Kidney epithelial cell (primary cell): ENCODE measurements at places on chromosomes 6 and 20. TPM values are rescaled to one million over a fixed set of nuclear protein-coding genes. Genes with fewer than 3 reads are reported as not detected.
A peak's percentile ranks its signal among the peaks of the same experiment; 100 is the strongest.

- no peak for DNase-seq
Measured at GRCh38 chr6:121857551-121857950, 422.1 kb downstream of the GJA1 start.

Gene NOX3
- 0.17 TPM in 1 of 2 replicates, not detected in the other for total RNA-seq

Gene EMILIN3
- total RNA-seq, result 0.42 and 0.62 TPM in 2 replicates

- DNase-seq, result no peak
Measured at GRCh38 chr6:151352410-151353396, 38.7 kb downstream of the ZBTB2 start.

Gene COL9A3
- total RNA-seq, result 5.4 and 10.4 TPM in 2 replicates

Gene VGLL2
- not detected in 2 replicates for total RNA-seq

DNA sequence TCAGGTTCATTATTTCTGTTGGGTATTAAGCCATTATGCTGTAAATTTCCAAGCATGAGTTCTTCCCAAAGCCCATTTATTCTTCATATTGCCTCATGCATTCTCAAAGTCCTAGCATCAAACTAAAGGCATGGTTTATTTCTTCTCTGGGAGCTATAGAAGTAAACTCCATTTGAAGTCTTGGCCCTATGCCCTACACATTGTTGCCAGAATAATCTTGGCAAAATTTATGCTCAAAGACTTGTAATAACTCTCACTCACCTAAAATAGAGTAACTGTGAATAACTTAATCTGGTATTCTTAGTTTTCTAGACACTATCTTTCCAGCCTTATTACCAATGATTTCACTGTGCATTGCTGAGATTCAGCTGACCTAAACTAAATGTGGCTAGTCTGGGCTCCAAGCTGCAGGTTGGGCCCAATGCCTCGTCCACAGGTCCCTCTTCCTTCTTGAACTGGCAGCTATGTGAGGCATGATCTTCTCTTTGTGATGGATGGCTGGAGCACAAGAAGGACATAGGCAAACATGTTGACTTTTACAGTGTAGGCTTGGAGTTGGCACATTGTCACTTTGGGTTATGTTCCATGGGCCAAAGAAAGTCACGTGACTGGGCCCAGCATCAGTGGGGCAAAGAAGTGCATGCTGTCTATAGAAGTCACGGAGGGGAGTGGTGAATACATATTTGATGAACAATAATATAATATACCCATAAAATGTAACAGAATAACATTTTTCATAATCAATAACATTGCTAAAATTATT, 39.1 kb upstream of the ANKEF1 start:
- DNase-seq, result no peak

- DNase-seq, result no peak
Measured at GRCh38 chr6:14067656-14068055, 49.9 kb upstream of the CD83 start.

Gene TMEM200A
- total RNA-seq, result 17.1 and 20.0 TPM in 2 replicates

DNA sequence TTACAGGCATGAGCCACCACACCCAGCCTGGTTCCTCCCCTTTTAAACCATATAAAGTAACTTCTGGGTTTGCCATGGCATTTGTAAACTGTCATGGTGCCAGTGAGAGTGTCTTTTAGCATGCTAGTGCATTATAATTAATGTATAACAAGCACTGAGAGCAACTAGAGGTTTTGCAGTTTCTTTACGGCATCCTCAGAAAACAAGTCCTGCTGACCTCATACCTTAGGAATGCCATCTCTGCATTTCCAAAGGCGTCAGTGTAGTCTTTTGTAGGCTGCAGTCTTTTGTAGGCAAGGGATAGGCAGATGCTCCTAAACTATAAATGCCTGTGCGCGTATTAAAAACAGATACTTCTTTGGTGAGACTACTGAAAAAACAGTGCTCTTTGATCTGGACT, 75.0 kb upstream of the EZR start:
- DNase-seq, result peak; percentile 89

- DNase-seq, result no peak
Measured at GRCh38 chr20:17694767-17695166, 5.0 kb upstream of the BANF2 start.

Gene RIPOR2
- total RNA-seq, result 0.79 and 1.8 TPM in 2 replicates

Gene ABHD16B
- not detected in 2 replicates for total RNA-seq

GRCh38 chr20:1369970-1370369, 22.9 kb downstream of the FKBP1A start:
- DNase-seq, result no peak

DNA sequence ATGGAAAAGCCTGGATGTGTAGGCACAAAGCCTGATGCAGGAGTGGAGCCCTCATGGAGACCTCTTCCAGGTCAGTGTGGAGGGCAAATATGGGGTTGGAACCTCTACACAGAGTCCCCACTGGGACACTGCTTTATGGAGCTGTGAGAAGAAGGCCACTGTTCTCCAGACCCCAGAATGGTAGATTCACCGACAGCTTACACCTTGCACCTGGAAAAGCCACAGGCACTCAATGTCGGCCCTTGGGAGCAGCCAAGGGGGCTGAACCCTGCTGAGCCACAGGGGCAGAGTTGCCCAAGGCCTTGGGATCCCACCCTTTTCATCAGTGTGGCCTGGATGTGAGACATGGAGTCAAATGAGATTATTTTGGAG, 24.9 kb downstream of the NCR2 start:
- DNase-seq, result no peak

DNA sequence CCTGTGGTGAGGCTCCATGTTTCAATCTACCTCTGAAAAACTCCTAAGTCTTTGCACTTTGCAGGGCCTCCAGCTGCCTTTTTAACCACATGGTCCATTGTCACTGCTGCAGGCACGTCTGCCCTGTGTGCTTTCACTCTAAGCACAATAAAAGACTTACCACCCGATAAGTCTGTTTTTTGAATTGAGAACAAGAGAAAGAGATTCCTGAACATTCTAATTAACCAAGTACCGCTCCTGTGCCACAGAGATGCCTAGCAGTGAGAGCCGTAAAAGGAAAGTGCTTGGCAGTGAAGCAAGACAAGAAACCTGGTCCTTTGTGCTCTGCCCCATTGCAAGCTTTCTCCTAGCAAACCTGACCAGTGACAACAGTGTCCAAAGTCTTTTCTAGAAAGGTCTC, 487.6 kb upstream of the FLRT3 start:
- no peak for DNase-seq

- DNase-seq, result no peak
Measured at GRCh38 chr6:92906385-92906784, 513.0 kb downstream of the EPHA7 start.

DNA sequence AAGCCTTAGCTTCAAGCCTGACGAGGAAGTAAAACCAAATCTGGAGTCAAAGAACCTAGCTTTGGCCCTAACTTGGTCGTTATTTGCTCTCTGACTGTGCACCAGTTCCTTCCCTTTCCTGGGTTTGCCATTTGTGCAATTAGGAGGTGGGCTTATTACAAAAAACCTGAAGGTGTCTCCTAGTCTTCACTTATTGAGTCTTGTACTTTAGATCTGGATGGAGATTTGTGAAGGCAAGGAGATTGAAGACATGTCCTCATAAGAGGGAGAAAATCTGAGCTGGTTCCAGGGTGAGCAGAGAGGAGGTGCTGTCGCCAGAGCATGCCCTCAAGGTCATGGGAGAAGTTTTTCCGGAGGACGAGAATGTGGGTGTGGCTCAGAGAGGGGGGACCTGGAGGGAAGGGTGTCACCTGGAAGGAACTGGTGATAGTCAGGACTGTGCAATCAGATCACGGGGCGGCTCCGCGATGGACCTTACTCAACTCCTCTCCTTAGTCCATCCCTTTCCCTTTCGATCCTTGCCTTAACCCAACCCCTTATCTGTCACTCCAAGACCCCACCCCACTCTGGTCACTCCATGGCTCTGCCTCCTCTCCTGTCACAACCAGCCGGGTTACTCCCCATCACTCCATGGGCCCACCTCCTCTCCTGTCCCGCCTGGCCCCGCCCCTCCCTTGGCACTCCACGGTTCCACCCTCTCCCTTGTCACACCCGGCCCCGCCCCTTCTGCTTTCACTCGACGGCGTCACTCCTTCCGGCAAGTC, 588 bp upstream of the ACSS2 start:
- peak; percentile 91 for DNase-seq

GRCh38 chr20:341682-342081, 5.2 kb upstream of the NRSN2 start:
- DNase-seq, result no peak

GRCh38 chr6:100209323-100210136, 215.5 kb upstream of the MCHR2 start:
- no peak for DNase-seq

GRCh38 chr6:89302936-89303335, 12.2 kb downstream of the GABRR2 start:
- DNase-seq, result no peak

GRCh38 chr20:46992640-46993035, 98.0 kb downstream of the EYA2 start:
- no peak for DNase-seq

DNA sequence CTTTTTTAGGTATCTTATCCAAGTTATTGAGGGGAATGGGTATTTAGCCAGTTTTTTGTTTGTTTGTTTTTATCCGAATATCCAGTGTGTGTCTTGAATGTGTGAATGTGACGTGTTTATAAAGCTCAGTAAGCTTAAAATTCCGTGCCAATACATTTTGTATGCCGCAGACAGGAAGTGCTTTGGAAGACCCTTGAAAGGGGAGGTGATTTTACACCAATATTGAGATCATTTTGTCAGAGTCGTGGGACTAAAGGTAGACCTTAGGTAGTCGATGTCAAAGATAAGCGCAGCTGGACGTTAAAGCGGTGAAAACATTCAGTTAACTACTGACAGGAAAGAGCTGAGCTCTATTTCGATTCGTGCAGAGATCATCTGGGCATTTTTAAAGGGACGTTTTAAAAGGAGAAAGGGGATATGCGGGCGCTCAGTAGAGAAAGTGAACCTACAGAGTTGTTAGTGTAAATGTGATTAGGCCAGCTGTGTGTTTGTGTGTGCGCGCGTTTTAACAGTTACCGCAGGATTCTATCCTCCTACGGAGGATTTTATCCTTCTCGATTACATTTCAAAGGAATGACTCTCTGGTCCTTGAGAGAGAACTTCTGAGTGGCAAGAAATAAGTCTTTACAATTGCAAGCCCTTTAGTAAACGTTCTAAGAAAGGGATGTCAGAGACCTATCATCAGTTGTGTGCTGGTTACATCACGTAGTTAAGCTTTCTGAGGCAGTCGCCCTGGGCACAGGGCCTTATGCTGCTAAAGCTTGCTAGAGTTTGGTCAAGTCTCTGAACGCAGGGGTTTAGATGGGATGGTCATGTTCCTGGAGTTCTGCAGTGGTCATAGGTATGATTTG, 625 bp upstream of the ECHDC1 start:
- DNase-seq, result no peak

Gene RHAG
- not detected in 2 replicates for total RNA-seq

DNA sequence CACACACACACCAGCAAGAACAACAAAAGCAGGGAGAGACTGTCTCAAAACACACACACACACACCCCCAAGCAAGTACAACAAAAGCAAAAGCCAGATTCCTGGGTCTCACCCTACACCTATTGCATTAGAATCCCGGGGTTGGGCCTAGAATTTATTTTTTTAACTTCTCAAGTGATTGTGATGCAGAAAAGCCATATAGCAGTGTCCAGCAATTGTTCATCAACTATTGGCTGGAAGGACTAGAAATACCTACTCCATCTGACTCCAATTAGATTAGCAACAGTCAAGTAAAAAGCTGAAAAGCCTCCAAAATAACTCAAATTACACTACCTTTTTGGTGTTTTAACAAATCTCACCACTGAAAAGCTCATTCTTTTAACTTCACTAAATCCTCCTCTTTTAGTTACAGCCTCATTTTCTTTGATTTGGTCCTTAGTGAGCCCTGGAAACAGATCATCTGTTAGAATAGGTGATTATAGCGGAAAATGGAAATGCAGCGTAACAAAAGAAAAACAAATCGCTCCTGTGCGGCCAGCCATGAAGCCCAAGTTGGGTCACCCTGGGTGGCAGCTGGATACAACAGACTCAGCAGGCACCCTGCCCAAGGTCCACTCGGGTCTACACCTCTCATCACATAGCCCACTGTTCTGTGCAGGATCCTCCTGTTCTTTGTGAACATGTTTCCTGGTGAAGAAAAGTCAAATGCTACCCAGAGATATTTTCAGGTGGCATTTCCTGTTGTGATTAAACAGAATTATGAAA, 38.7 kb downstream of the STAU1 start:
- no peak for DNase-seq

DNA sequence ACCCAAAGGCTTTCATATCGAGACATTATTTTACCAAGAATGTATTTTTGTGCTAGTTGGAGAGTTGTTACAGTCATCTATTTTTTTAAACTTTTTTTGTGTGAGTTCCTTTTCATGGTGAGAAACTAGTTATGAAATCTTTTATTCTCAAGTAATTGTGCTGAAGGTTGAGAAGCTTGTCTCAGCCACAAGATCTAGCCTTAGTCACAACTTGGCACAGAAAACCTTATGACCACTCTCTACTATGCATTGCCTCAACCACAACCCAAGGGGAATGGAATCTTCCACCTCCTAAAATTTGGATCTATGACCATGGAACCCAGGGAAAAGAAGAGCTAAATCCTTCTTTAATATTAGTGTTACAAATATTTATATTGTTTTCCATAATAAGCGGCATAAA, 58.5 kb downstream of the HS3ST5 start:
- no peak for DNase-seq

GRCh38 chr20:44990425-44990824, 24.1 kb downstream of the STK4 start:
- no peak for DNase-seq

DNA sequence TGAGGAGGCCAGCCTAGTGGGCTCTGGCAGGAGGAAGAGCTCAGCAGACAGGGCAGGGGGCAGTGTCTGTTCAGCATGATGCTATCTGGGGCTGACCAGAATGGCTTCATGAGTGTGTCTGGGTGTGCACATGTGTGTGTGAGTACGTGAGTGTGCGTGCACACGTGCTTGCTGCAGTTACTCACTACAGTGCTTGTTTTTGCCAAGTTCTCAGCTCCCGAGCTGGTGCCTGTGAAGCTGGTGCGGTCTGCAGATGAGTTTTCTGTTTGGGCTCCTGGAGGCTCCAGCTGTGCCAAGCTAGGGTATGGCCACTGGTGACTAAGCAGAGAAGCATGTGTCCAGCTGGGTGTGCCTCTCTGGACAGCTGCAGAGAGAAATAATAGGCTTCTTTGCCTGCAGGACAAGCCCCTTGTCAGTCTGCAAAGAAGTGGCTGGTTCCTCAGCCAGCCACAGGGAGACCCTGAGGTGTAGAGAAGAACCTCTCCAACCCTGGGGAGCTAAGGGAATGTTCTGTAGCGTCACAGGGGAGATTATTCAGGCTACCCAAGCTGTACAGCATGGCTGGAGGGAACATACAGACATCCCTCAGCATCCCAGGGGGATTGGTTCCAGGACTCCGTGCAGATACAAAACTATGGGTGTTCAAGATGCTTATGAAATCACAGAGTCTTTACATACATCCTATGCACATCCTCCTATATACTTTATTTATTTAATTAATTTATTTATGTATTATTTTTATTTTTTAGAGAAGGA, 40.2 kb upstream of the FAM50B start:
- DNase-seq, result peak; percentile 84

DNA sequence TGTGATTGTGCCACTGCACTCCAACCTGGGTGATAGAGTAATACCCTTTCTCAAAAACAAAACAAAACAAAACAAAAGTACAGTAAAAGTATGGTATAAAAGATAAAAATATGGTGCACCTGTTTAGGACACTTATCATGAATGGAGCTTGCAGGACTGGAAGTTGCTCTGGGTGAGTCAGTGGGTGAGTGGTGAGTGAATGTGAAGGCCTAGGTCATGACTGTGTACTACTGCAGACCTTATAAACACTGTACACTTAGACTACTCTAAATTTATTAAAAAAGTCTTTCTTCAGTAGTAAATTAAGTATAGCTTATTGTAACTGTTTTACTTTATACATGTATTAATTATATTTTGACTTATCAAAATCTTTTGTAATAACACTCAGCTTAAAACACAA, 46.0 kb downstream of the ZFP64 start:
- no peak for DNase-seq
